Spinal cord (tissue), 10 donors: ENCODE measurements at places on chromosomes 2 and 18.

DNA sequence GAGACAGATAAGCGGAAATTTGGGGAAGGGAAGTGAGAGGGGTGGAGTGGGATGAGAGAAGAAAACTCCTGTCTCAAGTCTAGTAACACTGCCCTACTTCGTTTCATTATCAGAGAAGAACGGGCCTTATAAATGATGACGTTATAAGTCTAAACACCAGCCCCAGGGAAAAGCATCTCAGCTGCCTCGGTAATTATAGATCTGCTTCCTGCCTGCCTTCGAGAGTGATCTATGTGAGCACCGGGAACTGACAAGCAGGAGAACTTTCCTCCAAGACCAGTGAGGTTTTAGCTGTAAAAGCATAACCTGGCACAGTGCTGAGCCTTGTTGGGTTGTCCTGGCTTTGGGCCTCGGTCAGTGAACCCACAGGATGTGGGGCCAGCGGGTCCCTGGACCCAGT is 227.9 kb upstream of the SIX2 start:
- peaks cover 6% of the 10 kb centered on the region for H3K4me1 ChIP-seq
- no peak overlapping the region for H3K4me3 ChIP-seq
- no peak overlapping the region for H3K27ac ChIP-seq
- no peak for DNase-seq

DNA sequence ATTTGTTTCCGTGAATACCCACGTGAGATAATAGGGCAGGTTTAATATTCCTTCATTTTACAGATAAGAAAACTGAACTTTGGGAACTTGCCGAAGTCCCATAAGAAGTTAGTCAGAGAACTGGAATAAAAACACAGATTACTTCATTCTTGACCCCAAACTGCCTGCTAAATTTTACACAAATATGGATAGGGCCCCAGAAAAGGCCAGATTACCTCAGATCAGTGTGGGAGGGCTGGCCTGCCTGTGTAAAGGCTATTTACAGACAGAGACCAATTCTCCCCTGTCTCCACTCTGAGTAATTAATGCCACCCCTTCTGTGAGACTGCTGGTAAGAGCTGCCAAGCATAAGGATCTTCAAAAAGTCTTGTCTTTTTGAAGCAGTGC is 139.2 kb downstream of the MGAT5 start:
- no peaks in the 10 kb centered on the region for H3K27me3 ChIP-seq
- no peaks in the 10 kb centered on the region for H3K36me3 ChIP-seq
- no peak for DNase-seq
- H3K4me3 ChIP-seq = no peak overlapping the region

DNA sequence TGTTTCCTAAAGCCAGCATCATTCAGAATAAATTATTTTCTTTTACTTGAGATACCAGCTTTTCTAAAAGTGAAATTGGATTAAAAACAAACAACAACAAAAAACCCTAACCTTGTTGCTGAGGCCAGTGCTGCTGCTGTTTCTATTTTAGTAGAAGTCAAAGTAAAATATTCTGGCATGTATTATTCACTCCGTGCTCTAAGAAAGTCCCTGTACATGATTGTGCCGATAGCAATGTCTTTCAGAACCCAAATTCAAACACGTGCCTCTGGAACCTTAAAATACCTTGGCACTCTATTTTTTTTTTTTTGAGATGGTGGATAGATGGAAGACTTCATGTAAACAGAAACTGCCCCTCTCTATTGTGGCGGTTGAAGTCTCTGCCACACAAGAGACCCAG is 43.7 kb downstream of the TANC1 start:
- no peaks in the 10 kb centered on the region for H3K36me3 ChIP-seq
- H3K4me1 ChIP-seq = peaks cover 6% of the 10 kb centered on the region
- H3K27ac ChIP-seq = no peak overlapping the region

DNA sequence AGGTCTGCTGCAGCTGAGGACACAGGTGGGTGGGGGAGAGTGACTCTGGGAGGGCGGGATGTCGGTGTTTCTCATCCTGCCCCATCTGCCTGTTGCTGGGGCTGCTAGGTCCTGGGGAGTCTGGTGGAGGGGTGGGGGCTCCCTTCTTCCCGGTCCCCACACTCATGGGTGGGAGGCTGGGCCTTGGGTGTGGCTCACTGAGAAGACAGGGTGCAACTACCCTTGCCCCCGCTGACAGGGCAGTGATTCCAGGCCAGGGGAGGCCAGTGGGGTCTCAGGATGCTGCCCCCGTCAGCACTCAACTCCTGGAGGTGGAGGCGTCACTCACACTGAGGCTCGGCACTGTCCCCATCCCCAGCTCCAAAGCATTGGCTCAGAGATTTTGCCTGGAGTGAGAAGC is 7.7 kb upstream of the NFATC1 start:
- H3K27ac ChIP-seq = no peak overlapping the region
- DNase-seq = no peak
- H3K4me3 ChIP-seq = no peak overlapping the region
- peaks cover 15% of the 10 kb centered on the region for H3K4me1 ChIP-seq
- peaks cover 6% of the 10 kb centered on the region for H3K36me3 ChIP-seq

GRCh38 chr2:106638043-106638442 is 150.9 kb downstream of the CD8B2 start:
- no peaks in the 10 kb centered on the region for H3K27me3 ChIP-seq
- no peaks in the 10 kb centered on the region for H3K4me1 ChIP-seq
- DNase-seq = peak; percentile 38
- no peak overlapping the region for H3K27ac ChIP-seq
- H3K36me3 ChIP-seq = no peaks in the 10 kb centered on the region

- DNase-seq = no peak
- peak within 1 kb of the TSS; percentile 93 for H3K27ac ChIP-seq
- H3K36me3 ChIP-seq = no peaks in the 10 kb centered on the region
- peak within 1 kb of the TSS; percentile 90 for H3K4me3 ChIP-seq
- H3K4me1 ChIP-seq = peaks cover 9% of the 10 kb centered on the region
Observed at GRCh38 chr2:163735685-163736432, at the start of gene FIGN. FIGN (minus strand) TSS chr2:163736008; CDS start chr2:163734927, 1,081 bp downstream.

- DNase-seq = no peak
- H3K27ac ChIP-seq = no peak overlapping the region
- no peaks in the 10 kb centered on the region for H3K27me3 ChIP-seq
- H3K36me3 ChIP-seq = peaks cover 94% of the 10 kb centered on the region
Observed at GRCh38 chr2:240573516-240574385, 5.5 kb downstream of the RNPEPL1 start.

- H3K4me1 ChIP-seq = no peaks in the 10 kb centered on the region
- H3K4me3 ChIP-seq = no peak overlapping the region
- DNase-seq = no peak
- H3K36me3 ChIP-seq = no peaks in the 10 kb centered on the region
- no peak overlapping the region for H3K27ac ChIP-seq
Observed at GRCh38 chr18:75081486-75081885, 127.5 kb downstream of the PTGR3 start.

DNA sequence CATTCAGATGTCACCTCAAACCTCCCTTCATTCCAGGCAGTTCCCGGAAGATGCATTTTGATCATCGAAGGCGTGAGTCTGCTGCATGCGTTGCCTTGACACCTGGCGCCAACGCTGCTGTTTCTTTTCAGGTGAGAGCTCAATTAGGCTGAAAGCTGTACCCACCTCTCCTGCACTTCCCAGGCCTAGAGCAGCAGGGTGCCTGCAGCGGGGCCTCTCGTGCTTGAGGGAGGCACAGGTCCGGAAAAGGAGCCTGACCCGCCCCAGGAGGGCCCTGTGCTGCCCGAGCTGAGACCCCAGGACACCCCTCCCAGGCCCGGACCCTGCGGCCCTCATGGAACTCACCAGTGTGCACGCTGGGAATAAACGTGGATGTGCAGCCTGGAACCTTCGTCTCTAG is 31.4 kb upstream of the KCNG2 start:
- H3K36me3 ChIP-seq = no peaks in the 10 kb centered on the region
- no peak overlapping the region for H3K27ac ChIP-seq
- H3K27me3 ChIP-seq = no peaks in the 10 kb centered on the region
- DNase-seq = no peak
- no peak overlapping the region for H3K4me3 ChIP-seq

GRCh38 chr2:72980535-72981217 is 63.4 kb downstream of the EMX1 start:
- H3K36me3 ChIP-seq = peaks cover 35% of the 10 kb centered on the region
- no peak overlapping the region for H3K27ac ChIP-seq
- no peaks in the 10 kb centered on the region for H3K27me3 ChIP-seq
- no peak for DNase-seq
- H3K4me1 ChIP-seq = peaks cover 11% of the 10 kb centered on the region
- no peak overlapping the region for H3K4me3 ChIP-seq

DNA sequence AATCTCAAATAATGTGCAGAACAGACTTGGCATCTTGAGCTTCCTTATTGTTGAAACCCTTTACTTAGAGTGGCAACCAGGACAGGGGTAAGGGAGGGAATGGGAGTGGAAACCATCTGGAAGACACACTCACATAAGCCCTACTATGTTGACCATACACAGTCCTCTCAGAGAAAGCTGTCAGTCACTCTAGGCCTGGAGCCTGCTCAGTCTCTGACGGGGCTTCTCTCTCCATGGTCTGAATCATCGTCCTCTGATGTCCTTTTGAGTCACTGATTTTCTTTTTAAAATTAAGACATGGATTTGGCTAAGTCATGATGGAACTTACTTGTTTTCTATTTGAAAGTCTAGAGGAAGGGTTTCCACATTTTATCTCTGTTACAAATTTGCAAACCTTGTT is 74.0 kb downstream of the MYO1B start:
- H3K27ac ChIP-seq = peak overlapping the region; percentile 10
- no peaks in the 10 kb centered on the region for H3K36me3 ChIP-seq
- no peak for DNase-seq
- H3K27me3 ChIP-seq = no peaks in the 10 kb centered on the region
- H3K4me3 ChIP-seq = no peak overlapping the region

GRCh38 chr2:85472261-85472660 is 53.7 kb downstream of the SH2D6 start:
- no peak for DNase-seq
- no peak overlapping the region for H3K4me3 ChIP-seq
- no peaks in the 10 kb centered on the region for H3K27me3 ChIP-seq
- peaks cover 13% of the 10 kb centered on the region for H3K4me1 ChIP-seq
- H3K27ac ChIP-seq = no peak overlapping the region
- no peaks in the 10 kb centered on the region for H3K36me3 ChIP-seq

DNA sequence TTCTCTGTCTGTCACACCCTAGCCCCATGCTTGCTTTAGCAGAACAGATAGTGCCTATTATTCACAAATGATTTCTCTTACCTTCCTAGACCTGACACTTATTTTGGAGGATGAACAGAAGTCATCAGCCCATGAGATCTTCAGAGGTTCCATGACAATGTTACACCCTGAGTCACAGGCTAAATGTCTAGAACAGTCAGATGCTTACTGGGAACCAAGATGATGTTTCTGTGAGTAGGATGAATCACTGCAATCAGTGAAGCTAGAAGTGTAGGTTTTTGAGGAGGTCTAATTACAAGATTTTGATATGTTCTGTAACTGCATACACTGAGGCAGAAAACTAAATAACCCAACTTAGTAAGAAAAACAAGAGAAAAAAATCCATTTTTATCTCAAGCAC is 123.0 kb upstream of the THUMPD2 start:
- no peaks in the 10 kb centered on the region for H3K27me3 ChIP-seq
- H3K4me3 ChIP-seq = no peak overlapping the region
- H3K27ac ChIP-seq = no peak overlapping the region
- H3K36me3 ChIP-seq = no peaks in the 10 kb centered on the region

GRCh38 chr2:73652348-73652747 is 10.1 kb upstream of the NAT8 start:
- no peaks in the 10 kb centered on the region for H3K4me1 ChIP-seq
- no peaks in the 10 kb centered on the region for H3K36me3 ChIP-seq
- H3K27ac ChIP-seq = no peak overlapping the region
- no peak for DNase-seq
- H3K4me3 ChIP-seq = no peak overlapping the region

DNA sequence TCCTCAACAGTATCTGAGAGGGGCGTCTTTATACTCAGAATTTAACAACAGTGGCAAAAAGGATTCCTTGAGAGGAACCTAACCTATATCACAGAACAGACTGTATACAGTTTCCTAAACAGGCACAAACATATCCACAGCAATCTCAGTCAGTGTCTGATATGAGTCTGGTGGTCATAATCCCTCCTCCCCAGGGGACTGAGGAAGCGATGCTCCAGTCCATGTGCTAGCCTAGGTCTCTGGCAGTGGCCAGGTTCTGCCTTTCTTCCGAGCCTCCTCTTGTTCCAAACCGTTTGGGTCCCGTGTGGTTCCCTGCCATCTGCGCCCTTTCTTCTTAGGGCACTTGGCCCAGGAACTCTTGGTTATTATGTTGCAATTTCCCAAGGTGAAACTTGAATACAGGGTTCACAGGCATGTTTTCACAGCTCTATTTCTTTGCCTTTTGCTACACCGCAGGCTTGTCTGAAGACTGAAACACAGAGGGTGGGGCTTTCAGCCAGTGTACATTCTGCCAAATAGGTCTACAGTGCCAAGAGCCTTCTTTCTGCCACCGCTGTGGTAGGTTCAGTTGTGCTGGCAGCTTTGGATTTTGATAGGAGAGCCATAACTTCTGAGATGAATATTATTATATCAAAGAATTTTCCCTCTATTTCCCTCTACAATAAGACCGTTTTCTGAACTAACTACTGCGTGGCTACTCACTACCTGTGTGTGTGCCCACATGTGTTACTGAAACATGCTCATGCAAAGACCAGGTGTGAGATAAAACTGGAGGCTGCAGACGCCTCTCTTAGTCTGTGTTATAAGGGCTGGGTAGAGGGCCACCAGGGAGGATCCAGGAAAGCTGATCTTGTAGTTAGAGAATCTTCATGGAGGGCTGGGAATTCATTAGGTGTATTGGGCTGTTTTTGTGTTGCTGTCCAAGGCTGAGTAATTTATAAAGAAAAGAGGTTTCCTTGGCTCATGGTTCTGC is 75.0 kb upstream of the HAAO start:
- H3K36me3 ChIP-seq = no peaks in the 10 kb centered on the region
- peaks cover 7% of the 10 kb centered on the region for H3K4me1 ChIP-seq
- H3K4me3 ChIP-seq = no peak overlapping the region
- H3K27ac ChIP-seq = peak overlapping the region; percentile 10
- no peaks in the 10 kb centered on the region for H3K27me3 ChIP-seq
- peak; percentile 6 for DNase-seq

GRCh38 chr2:19346983-19347618 is 11.3 kb downstream of the OSR1 start:
- H3K36me3 ChIP-seq = no peaks in the 10 kb centered on the region
- H3K27ac ChIP-seq = peak overlapping the region; percentile 94
- H3K4me3 ChIP-seq = peak overlapping the region; percentile 98
- DNase-seq = no peak
- peaks cover 36% of the 10 kb centered on the region for H3K4me1 ChIP-seq
